Hematopoietic multipotent progenitor cell treated with erythropoietin and hydrocortisone succinate and interleukin-3 and kit ligand, for 8 days (in vitro differentiated cells): ENCODE measurements at places on chromosomes 3 and 15.
A peak's percentile ranks its signal among the peaks of the same experiment; 100 is the strongest.

DNA sequence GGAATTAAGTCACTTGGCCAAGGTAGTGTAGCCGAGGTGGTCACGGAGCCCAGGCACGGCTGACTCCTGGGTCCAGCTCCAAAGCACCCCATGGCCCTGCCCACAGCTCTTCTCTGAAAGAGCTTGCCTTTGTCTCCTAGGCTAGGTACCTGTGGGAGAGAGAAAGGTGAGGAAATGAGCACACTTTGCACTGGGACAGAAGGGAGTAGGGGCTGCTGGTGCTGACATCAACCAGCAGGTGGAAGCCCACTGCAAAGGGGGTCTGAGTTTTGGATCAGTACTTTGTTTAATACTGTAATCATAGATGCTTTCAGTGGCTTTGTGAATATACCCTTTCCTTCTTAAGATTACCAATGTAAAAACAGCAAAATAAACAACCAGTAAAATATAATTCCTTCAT is 128.3 kb upstream of the EIF1B start:
- DNase-seq: no peak

- DNase-seq: no peak
Measured at GRCh38 chr3:132404276-132404675, 13.0 kb upstream of the DNAJC13 start.

DNA sequence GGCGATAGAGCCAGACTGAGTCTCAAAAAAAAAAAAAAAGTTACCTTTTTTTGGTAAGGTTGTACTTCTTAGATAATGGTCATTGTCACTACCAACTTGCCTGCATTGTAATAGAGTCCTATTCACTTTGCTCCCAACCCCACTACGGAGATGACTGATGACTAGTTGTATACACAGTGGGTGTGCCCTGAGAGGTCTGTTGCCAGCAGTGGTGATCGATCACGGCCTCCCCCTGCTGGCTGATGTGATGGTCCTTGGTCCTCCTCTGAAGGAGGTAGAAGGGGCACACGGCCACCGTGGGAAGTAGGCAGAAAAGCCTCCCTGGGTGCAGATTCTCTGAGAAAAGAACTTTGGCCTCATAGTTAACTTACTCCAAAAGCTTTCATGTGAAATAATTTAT is 10.7 kb downstream of the GCNT3 start:
- DNase-seq: peak; percentile 63

DNA sequence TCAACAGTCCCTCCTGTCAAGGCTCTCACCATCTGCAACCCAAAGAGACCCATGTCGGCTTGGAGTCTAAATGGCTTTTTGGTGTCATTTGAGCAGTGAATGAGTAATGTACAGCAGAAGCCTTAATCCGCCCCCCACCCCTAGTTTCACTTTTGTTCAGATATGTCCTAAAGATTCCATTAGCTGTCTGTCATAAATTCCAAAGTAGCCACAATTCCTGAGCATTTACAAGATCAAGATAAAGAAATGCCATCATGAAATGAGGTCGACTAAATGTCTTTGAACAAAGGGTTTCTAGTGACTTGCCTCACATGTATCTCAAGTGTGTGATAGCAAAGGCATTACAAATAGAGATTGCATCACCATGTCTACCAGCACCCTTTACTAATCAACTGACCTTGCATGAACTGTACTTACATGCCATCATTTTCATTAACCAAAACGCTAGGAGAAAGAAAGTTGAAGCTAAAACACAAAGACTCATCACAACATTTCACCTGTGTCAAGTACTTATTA is 123.8 kb upstream of the PHLDB2 start:
- no peak for DNase-seq

DNA sequence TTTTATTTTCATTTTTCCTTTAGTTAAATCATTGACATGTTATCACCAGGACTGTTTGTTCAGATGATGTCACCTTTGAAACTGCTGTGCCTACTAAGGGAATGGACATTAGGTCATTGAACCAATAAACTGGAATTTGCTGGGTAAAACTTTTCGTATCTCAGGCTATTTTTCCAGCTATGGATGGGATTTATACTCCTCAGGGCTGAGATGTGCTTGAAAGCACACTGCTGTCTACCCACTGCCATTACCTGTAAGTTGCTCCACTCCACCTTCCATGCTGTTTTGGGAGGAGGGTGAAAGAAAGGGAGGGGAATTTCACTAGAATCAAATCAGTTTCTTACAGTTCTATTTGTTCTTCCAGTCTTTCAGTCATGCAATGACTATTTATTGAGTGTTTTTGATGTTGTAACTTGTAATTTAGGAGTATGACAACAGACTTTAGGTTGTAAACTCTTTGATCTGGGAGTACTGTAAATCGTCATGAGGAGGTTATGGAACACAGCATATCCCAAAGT is 11.3 kb downstream of the EHD4 start:
- DNase-seq: no peak

- DNase-seq: peak; percentile 20
Measured at GRCh38 chr3:105907777-105908176, 39.0 kb upstream of the CBLB start.

GRCh38 chr3:12181301-12181700 is 22.6 kb upstream of the TIMP4 start:
- no peak for DNase-seq
